Osteoblast (primary cell): ENCODE measurements at places on chromosomes 7 and 10. TPM values are rescaled to one million over a fixed set of nuclear protein-coding genes. Genes with fewer than 3 reads are reported as not detected.

DNA sequence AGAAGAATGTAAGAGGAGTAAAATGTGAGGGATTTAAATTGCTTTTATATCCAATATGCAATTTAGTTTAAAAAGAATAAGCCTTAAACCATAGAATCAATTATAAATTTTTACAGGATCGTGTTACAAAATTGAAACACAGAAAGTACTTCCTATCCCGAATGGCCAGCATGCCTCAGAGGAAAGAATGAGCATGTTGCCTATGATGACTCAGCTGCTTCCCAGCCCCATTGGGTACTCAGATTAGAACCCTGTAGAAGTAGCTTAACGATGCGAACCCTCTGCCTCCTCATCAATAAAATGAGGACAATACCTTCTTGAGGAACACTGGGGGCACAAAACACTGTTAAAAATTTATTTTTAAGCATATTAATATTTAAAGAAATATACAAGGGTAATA is 113.4 kb upstream of the CDK1 start:
- no peak overlapping the region for H3K4me3 ChIP-seq
- no peak overlapping the region for H3K27ac ChIP-seq
- DNase-seq, result no peak
- H3K36me3 ChIP-seq, result no peaks in the 10 kb centered on the region

GRCh38 chr10:119737039-119737663 is 11.3 kb downstream of the INPP5F start:
- no peak overlapping the region for H3K4me3 ChIP-seq
- no peaks in the 10 kb centered on the region for H3K36me3 ChIP-seq
- DNase-seq, result no peak
- H3K27me3 ChIP-seq, result no peaks in the 10 kb centered on the region
- H3K4me1 ChIP-seq, result peaks cover 19% of the 10 kb centered on the region

DNA sequence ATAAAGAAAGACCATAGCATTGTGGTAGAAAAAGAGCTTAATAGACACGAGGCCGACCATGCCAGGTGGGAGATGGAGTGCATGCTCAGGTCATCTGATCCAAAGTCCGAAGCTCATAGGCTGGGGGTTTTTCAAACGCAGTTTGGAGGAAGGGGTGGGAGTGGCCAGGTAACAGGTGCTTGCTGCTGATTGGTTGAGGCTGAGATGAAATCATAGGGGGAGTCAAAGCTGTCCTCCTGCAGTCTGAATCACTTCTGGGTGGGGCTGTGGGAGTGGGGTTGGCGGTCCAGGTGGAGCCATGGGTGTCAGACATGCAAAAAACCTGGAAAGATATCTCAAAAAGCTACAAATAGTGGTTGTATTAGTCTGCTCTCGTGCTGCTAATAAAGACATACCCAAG is 2.8 kb upstream of the ERCC6 start:
- H3K27ac ChIP-seq, result no peak overlapping the region
- DNase-seq, result no peak
- H3K4me3 ChIP-seq, result no peak overlapping the region
- no peaks in the 10 kb centered on the region for H3K36me3 ChIP-seq
- H3K27me3 ChIP-seq, result no peaks in the 10 kb centered on the region

DNA sequence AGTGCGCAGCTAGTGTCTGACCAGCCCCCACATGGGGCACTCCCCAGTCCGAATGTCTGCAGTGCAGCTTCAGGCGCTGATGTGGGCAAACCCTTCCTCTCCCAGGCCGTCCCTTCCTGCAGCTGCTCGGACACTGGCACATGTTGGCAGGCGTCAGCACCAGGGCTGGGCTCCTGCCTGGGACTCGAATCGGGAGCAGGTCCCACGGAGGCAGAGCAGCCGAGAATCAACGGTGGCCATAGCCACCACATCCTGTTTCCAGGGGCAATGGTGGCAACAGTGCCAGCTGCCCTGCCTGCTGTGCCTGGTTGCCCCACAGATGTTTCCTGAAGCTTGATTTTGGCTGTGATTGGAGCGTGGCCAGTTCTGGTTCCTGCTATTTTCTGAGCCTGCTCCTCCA is 65.8 kb downstream of the MGMT start:
- H3K27me3 ChIP-seq, result peaks cover 7% of the 10 kb centered on the region
- peak; percentile 72 for DNase-seq
- no peaks in the 10 kb centered on the region for H3K36me3 ChIP-seq
- H3K4me3 ChIP-seq, result no peak overlapping the region
- no peak overlapping the region for H3K27ac ChIP-seq

- no peaks in the 10 kb centered on the region for H3K27me3 ChIP-seq
- DNase-seq, result no peak
- H3K36me3 ChIP-seq, result no peaks in the 10 kb centered on the region
- no peak overlapping the region for H3K4me3 ChIP-seq
- H3K4me1 ChIP-seq, result no peaks in the 10 kb centered on the region
These were observed 30.8 kb downstream of the ELAPOR2 start for GRCh38 chr7:87028636-87029035.

- H3K27ac ChIP-seq, result no peak overlapping the region
- no peaks in the 10 kb centered on the region for H3K4me1 ChIP-seq
- DNase-seq, result no peak
- no peaks in the 10 kb centered on the region for H3K36me3 ChIP-seq
- no peak overlapping the region for H3K4me3 ChIP-seq
These were observed 17.3 kb downstream of the FAM107B start for GRCh38 chr10:14757394-14757793.

GRCh38 chr7:81719865-81720264 is 50.0 kb downstream of the HGF start:
- H3K36me3 ChIP-seq, result peaks cover 19% of the 10 kb centered on the region
- H3K27me3 ChIP-seq, result no peaks in the 10 kb centered on the region
- DNase-seq, result no peak
- no peak overlapping the region for H3K4me3 ChIP-seq
- H3K27ac ChIP-seq, result no peak overlapping the region
- peaks cover 9% of the 10 kb centered on the region for H3K4me1 ChIP-seq

- peak within 1 kb of the TSS; percentile 60 for H3K4me3 ChIP-seq
- H3K4me1 ChIP-seq, result no peaks in the 10 kb centered on the region
- peak; percentile 74 for DNase-seq
- H3K36me3 ChIP-seq, result no peaks in the 10 kb centered on the region
- peaks cover 10% of the 10 kb centered on the region for H3K27me3 ChIP-seq
These were observed at the start of gene AMPH for GRCh38 chr7:38630720-38631673. Gene AMPH (minus strand): TSS chr7:38631373. CDS start chr7:38631351, 22 bp downstream.

DNA sequence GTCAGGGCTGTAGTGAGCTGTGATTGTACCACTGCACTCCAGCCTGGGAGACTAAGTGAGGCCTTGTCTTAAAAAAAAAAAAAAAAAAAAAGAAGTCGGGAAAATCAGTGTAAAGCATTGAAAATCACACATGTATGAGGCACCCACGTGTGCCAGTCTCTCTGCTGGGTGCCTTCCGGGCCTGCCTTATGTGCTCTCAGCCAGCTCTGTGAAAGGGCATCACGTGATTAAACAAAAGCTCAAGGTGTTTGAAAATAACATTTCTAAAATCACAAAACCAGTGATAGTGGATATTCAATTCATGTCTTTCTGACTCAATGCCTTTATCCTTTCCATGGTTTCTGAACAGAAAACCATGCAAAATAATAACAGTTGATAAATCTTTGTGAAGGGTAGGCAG is 125.2 kb upstream of the PALS2 start:
- no peak for DNase-seq
- no peak overlapping the region for H3K27ac ChIP-seq
- H3K27me3 ChIP-seq, result peaks cover 3% of the 10 kb centered on the region

DNA sequence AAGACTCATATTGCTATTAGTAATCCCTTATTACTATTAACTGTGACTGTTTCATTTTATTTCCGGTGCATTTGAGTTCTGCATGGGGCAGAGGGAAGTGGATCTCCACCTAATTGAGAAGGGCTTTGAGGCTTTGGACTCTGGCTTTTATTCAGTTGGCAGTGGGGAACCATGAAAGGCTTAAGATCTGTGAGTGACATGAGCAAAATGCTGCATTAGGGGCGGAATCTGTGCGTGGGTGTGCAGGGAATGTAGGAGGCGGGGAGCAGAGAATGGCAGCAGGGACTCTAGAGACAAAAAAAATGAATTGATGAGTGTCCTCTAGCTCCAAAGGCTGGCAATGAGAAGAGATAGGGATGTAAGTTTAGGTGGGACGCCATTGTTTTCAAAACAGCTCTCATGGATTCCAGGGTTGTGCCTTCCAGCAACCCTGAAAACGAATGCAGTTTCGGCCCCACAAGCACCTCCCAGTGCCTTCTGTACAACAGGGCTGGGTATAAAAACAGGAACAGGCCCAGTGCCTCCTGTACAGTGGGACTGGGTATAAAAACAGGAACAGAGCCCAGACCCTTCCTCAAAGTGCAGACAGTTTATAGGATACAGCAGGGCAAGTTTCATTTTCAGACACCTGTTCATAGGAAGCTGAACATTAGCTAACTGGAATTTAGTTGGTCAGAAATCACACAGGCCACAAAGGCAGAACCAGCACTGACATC is 663.3 kb upstream of the FOXK1 start:
- H3K4me1 ChIP-seq, result no peaks in the 10 kb centered on the region
- no peaks in the 10 kb centered on the region for H3K36me3 ChIP-seq
- H3K27ac ChIP-seq, result no peak overlapping the region
- H3K27me3 ChIP-seq, result no peaks in the 10 kb centered on the region

The GJD4 gene
- total RNA-seq, result under 0.01 TPM in 1 of 2 replicates, not detected in the other

The TMEM168 gene
- 17.4 and 21.5 TPM in 2 replicates for total RNA-seq
